Iris pigment epithelial cell (primary cell): ENCODE measurements at places on chromosomes 16 and 17.

DNA sequence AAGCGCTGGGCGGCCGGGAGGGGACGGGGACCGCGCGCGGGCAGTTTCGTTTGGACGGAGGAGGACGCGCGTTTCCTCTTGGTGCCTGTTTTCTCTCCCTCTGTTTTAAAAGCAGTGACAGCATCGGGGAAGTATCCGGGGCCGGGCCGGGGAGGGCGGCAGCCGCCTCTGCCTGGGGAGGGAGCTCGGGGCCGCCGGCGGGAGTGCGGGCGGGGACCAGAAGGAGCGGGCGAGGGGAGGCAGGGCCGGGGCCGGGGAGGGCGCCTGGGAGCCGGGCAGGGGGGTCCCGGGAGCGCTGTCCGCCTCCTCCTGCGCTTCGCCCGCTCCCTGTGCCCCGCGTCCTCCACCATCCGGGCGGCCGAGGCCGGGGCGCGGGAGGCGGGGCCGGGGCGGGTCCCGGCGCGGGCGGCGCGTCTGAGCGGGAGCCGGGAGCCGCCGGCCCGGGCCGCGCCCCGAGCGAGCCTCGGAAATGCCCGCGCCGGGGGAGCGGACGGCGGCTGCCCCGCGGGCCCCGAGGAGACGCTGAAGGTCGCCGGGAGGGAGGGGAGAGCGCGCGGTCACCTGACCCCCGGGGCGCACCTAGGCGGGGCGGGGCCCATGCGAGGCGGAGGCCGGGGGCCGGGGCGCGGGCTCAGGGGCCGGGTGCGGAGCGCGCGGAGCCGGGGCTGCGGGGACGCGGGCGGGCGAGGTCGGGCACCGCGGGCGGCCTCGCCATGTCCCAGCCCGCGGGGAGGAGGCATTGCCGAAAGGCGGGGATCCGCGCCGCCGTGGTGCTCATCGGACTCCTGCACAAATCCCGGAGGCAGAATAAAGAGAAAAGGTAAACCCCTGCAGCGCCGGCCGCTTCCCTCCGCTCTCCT, 57.3 kb downstream of the RAP1GAP2 start:
- peak; percentile 45 for DNase-seq

GRCh38 chr16:74729783-74730683, 29.4 kb upstream of the MLKL start:
- no peak for DNase-seq

DNA sequence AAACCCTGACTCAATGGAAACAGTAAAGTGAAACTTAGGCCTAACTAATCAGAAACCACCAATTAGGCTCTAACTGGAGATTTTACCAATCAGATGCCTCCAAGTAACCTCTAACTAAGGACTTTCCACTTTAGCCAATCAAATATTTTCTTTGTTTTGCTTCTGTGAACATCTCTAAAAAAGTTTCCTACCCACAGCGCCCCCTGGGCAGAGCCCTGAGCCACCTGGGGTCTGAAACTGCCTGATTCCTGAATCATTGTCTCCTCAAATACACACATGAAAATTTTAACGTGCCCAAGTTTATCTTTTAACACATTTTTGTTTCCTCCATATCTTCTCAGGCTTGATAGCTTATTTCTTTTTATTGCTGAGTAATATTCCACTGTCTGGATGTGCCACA, 19.0 kb downstream of the ADAD2 start:
- DNase-seq = peak; percentile 20

GRCh38 chr16:80846680-80847079, 42.3 kb upstream of the CDYL2 start:
- no peak for DNase-seq

- DNase-seq = no peak
Observed at GRCh38 chr16:3249020-3249419, 7.4 kb downstream of the MEFV start.

DNA sequence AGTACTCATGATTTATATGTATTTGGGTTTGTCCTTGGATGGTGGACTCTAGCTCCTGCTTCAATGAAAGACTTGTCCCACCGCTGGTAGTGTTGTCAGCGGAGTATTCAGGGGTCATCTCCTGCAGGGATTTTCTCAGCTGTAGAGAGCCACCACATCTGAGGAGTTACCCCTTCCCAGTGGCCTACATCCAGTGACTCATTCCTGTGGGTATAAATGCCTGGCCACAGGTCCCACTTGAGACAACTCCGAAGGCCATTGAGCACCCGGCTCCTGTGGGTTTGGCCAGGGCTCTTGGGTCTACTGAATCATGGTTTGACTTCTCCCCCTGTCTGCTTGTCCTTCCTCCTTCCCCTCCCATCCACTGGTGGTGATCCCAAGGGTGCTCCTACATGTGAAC, 34.6 kb upstream of the WSB1 start:
- no peak for DNase-seq

- peak; percentile 36 for DNase-seq
Observed at GRCh38 chr16:15857724-15858560, 1.1 kb upstream of the MYH11 start.

- no peak for DNase-seq
Observed at GRCh38 chr16:31496670-31497069, 11.5 kb downstream of the RUSF1 start.

GRCh38 chr16:79170555-79171246, 429.8 kb downstream of the MAF start:
- peak; percentile 3 for DNase-seq

- peak; percentile 56 for DNase-seq
Observed at GRCh38 chr17:29005936-29006511, at the start of gene SEZ6. Gene SEZ6 (minus strand): TSS chr17:29006033. CDS start chr17:29005869, 164 bp downstream.

DNA sequence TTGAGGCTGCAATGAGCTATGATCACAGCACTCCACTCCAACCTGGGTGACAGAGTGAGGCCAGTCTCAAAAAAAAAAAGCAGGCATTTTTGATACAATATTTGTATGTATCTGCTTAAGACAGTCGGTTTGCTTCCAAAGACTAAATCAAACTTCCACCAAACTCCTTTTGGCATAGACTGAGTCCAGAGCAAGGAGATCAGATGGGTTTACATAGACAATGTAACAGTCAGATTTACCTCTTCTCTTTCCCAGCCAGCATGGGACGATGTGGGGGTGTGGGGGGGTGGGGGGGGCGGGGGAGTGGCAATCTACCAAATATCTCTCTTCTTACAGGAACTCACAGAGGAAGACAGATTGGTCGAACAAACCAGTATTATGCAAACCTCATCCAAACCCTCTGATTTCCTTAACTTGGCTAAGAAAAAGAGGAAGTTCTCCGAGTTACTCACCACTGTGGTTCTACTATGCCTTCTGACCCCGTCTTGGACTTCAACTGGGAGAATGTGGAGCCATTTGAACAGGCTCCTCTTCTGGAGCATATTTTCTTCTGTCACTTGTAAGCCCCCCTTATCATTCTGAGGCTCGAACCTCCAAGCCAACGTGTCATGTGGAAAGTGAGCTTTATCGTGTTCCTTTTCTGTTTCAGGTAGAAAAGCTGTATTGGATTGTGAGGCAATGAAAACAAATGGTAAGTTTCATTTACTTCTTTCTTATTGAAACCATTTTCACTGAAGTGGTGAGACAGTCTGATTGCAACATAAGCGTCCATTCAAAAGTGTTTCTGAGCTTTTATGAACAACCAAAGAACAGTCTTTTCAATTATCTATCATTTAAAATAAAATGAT, at the start of gene MILR1:
MILR1 (plus strand) TSS at position 451 of the 848 bp plus-strand sequence; CDS start at position 505, 54 bp downstream.
- peak; percentile 98 for DNase-seq

DNA sequence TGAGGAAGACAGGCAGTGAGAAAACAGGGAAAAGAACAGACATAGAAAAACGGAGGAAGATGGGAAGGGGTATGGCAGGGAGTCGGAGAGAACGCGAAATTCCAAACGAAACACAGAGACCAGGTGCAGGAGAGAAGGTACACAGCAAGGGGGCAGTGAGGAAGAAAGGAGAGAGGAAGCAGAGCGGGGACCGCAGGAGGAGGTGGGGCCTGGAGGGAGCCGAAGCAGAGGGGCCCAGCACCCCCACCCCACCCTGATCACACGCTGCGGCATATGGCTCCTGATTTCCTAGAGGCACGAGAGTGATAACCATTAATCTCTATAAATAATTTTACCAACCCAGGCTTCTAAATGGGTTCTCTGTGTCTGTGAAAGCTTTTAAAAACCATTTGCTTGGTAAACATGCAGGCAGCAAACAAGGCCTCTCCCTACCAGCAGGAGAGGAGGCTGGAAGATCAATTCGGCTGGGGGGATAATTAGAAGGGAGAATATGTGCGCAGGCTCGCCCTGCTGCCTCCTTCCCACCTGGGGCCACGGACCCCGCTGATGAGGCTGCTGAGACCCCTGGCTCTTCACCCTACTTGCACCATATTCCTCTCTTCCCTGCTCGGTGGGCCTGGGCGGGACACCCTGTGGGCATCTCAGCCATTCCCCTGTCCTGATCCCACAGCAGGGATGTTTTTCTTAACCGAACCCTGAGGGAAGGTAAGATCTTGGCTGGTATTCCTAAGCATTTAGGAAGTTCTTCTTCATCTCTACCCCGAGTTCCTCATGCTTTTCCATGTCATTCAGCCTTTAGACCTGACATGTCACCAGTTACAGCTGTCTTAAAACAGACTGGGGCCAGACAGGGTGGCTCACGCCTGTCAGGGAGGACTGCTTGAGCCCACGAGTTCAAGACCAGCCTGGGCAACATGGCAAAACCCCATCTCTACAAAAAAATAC, 86.7 kb downstream of the TMEM132E start:
- DNase-seq = no peak

DNA sequence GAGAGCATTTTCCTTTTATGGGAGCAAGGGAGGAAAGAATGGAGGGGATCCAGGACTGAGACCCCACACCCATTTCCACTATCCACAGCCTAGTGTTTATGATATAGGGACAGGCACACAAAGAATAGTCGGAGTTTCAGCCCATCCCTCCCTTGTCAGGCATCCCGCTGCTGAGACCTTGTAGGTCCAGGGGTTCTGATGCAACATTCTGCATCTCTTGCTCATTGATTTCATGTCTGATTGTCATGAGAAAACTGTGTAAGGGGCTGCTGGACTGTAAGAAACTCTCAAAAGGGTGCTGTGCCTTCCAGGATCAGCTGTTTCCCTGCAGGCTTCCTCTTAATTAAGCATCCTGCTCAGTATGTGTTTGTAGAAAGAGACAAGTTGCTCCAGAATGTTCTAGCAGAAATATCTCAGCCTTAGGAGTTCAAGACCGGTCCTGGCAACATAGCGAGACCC, 5.3 kb upstream of the POLR3E start:
- DNase-seq = peak; percentile 25
